ACHN (cell line): ENCODE measurements at places on chromosomes 6 and 20.

GRCh38 chr6:170199716-170200115 is 91.2 kb downstream of the DLL1 start:
- DNase-seq, result no peak

DNA sequence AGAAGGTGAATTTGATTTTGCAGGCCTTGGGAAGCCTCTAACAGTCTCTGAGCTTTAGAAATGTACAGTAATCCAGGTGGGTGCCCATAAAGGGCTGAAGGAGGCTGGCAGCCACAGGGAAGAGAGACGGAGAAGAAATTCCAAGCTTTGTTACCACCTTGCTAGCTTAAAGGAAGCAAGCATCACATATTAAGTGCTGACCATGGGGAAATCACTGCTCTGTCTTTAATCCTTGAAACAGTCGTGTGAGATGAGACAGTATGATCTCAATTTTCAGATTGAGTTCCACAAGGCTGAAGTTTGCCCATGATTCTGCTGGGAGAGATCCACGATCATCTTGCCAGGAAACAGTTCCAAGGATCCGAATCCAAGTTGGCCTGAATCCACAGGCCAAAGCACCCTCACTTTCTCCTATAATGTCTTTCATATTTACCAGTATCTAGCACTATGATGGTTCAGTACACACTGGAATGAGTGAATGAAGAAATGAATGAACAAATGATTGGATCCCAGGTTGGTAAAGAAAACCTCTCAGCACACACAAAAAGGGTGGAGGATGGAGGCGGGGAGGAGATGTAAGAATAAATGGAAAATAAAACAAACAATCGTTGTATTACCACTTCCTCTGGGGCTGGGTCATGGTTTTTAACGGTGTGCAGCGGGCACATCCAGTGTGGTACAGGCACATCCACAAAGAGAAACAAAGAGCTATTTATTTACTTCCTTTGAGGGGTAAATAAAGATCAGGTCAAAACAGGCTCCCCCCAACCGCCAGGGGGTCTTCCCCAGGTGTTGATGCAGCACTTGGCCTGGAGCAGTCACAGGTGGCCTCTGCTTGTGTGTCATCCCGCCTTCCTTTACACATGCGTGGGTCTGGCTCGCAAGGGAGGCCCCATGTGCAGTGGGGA is 28.2 kb upstream of the TAF8 start:
- no peak for DNase-seq

DNA sequence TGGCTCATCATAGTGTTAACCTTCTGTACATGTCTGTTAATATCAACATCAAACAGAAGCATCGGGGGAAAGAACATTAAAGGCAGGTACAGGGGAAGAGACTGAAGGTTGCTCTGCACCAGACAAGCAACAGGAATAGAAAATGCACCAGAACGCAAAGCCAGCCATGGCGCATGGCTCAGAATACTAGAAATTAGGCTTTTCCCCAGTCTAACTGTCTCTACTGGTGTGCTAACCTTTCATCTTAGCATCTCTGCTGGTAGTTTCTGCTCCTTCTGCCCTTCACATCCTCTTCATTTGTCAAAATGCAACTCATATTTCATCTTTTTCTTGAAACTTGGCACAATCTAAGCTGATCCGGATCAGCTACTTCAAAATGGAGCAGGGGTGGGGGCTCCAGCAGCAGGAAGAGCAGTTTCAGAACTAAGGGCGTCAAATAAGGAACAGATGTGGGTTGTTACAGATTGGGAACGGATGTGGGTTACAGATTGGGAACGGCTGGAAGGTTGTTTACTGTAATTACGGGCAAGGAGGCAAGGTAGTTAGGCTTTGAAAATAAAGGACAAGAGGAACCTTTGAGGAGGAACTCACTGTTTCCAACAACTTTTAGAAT is 13.1 kb upstream of the RNASET2 start:
- DNase-seq, result no peak

DNA sequence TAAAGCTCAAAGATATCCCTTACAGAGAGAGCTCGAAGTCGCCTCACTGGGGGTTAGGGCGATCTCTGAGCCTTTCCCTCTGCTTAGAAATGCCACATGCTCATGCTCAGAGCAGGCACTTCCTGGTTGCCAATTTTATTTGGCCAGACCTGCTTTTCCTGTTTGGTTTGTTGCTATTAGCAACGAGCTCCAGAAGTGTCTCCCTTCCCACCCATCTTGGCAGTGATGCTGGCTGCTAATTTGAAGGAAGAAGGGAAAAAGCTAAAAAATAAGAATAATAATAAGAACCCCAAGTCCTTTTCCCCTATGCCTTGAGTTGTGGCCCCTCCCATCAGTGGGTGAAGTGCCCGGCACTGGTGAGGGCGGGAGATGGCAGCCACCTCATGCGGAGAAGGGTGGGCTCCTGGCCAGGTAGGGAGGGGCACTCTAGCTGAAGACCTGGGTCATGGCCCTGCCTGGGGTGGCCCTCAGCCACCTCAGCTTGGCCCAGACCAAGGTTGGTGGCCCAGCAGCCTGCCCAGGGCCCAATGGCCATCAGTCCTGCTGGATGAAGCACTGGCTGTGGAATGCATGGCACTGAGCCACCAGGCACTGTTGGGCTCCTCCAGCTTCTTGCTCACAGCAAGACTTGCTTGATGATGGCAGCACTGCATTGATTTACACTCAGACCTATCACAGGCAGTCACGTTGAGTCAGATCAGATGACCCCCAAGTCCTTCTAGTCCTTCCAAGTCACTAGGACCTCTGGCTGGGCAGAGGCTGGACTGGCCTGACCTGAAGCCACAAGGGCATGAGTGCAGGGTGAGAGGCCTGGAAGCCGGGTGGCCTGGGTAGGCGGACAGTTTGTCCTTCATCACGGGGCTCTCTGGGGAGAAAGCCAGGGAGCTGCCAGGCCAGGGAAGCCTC is 79.0 kb downstream of the SYNJ2 start:
- DNase-seq, result peak; percentile 53

DNA sequence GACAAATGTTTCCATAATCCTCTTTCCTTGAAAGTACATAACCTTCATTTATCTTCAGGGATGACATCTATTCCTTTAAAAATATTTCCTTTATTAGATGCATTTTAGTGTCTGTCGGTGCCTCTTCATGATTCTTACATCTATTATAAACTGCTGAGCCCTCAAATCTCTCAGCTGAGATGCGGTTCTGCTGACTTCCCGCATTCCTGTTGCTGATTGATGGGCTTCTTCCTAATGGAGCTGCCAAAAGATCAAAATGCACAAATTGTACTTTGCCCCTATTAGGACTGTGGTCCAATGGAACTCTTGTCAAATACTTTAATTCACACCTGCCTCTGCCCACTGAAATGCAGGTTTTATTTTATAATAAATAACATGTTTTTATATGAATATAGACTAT is 78.7 kb upstream of the SAMD5 start:
- DNase-seq, result no peak

GRCh38 chr6:125002406-125002741 is 40.1 kb downstream of the RNF217 start:
- DNase-seq, result no peak

- DNase-seq, result peak; percentile 74
Observed at GRCh38 chr6:26175428-26176181, 88.4 kb downstream of the HFE start.

DNA sequence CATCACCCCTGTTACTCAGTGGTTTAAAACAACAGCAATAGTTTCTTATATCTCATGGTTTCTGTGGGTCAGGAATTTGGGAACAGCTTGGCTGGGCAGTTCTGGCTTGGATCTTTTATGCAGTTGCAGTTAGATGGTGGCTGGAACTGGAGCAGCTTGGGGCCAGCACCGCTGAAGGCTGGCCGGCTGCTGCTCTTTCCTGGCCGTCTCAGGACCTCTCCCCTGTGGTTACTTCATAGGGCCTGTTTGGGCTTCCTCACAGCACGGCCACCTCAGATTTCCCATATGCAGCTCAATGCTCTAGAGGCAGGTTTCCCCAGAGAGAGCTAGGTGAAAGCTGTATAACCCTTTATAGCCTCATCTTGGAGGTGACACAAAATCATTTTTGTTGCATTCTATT is 15.6 kb downstream of the PKIG start:
- DNase-seq, result no peak

DNA sequence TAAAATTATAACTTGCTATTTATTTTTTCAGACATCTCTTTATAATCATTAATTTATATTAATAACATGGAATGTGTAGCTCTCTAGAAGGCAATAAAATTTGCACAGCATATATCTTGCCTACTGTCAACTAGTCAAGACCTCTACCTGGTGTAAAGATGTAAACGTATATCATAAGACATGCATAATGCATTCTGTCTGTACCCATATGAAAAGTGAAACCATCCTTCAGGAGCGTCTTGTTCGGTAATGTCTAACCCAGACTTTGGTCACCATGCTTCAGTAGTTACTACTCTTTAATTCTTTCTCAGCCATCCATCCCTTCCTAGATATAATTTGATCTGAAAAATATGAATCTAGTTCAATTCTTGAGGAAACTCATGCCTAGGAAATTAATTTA is 21.0 kb downstream of the CEP43 start:
- DNase-seq, result no peak

- DNase-seq, result no peak
Observed at GRCh38 chr20:13526551-13526950, 112.2 kb downstream of the TASP1 start.

- DNase-seq, result peak; percentile 26
Observed at GRCh38 chr6:80605165-80605989, 498.9 kb downstream of the BCKDHB start.

GRCh38 chr6:14584450-14584849 is 466.9 kb downstream of the CD83 start:
- DNase-seq, result peak; percentile 2

- no peak for DNase-seq
Observed at GRCh38 chr6:83459663-83460062, 28.8 kb upstream of the ME1 start.

DNA sequence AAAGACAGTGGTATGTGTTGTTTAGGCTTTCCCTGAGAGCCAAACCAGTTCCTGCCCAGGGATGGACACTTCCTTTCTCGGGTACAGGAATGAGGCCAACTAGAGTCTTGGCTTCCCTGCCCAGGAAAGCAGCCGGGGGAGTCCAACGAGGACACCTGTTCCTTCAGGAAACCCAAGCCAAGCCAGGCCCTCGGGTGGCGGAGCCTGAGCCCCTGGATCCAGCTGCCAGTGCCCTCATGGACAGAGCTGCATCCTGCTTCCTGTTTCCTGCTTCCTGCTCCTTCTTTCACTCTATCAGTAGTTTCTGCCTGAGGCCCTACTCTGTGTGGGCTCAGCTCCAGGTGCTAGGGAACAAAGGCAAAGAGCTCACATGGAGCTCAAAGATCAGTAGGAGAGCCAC is 7.9 kb upstream of the SIRPA start:
- DNase-seq, result no peak

- no peak for DNase-seq
Observed at GRCh38 chr6:44192428-44193041, 24.2 kb upstream of the MYMX start.

- DNase-seq, result no peak
Observed at GRCh38 chr6:106966229-106966628, 8.3 kb downstream of the CD24 start.

DNA sequence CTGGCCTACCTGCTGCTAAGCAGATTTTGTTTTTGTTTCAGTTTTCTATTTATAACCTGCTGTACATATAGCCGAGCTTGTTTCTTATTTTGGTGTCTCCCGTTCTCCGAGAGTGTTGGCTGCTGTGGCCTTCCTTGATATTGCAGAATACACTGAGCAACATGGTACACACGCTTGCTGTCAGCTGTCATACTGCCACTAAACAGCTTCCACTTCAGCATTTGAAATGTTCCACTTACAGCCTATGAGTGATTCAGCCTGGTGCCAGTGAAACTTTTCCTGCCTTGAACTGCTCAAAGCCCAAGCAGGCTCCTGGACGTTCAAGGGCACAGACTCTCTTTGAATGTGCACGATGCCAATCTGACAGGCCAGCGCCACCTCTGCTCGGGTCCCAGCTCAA is 87.1 kb downstream of the PSMG4 start:
- DNase-seq, result no peak

DNA sequence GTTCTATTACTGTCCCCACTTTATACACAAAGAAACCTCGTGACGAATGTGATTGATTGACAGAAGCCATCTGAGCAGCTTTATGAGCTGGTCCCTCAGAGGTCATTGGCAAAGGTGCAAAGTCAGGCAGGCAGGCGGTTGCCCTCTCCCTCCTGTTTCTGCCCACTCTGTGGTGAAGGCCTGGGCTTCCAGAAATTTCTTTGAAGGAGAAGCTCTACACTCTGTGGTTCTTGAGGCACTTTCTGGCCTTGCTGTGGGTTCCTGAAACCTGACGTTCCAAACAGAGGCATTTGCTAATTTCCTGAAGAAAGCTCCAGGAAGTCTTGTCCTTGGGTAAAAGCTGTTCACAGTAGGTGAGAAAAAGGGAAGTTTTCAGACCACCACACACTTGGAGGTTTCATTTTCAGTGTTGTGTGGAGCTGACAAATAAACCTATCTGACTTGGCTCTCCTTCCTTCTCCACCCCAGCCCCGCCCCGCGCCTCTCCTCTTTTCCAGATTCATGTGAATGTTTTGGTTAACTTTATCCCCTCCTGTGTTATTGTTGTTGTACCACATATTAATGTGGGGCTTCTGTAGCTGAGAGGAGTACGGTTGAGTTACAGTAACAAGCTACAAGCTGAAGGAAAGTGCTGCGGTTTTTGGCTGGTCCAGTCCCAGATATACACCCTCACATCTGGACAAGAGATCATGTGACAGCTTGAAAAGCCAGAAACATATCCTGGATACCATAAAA is 274.1 kb downstream of the CLIC5 start:
- no peak for DNase-seq

- peak; percentile 42 for DNase-seq
Observed at GRCh38 chr20:19975436-19975799, 41.7 kb upstream of the NAA20 start.

- no peak for DNase-seq
Observed at GRCh38 chr20:17029698-17030097, 197.1 kb upstream of the PCSK2 start.

- no peak for DNase-seq
Observed at GRCh38 chr6:88499845-88500699, 333.9 kb upstream of the CNR1 start.

DNA sequence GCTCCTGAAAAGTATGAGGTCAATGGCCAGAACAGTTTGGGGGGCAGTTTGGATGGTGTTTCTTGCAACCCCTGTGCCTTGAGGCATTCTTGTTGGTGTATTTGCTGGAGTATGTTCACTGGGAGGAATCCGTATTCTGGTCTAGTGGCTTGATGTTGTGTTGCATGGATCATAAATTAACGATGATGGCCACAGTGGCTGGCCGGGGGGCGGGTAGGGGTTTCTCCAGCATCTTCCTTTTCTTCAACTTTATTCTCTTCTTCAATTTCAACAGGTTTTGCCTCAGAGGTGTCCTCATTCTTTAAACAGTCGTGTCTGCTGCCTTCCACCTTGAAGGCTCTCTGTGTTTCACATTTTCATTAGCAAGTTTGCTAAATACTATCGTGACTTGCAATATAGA is 43.0 kb upstream of the THBS2 start:
- DNase-seq, result no peak

DNA sequence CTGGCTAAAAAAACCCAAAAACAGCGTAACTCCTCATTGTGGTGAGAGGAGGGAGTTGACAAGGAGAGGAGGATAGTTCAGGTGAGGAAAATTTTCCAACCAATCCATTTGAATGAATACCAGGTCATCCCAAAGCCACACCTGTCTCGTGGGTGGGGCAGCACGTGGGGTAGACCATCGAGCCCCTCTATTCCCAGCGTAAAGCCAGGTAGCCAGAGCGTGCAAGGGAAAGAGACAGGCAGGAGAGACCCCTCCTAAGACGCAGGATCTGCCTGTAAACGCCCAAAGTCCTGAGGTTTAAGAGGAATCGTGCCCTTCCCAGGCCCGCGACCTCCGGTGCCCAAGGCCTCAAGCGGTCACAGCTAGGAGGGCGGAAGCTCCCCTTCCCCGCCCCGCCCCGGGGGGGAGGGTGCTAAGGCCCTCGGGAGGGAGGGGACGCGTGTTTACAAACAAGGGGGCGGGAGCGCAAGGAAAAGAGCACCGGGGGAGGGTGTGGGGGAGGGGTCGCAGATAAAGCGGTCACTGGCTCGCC is 712 bp downstream of the RXRB start:
- peak; percentile 70 for DNase-seq
